Right renal pelvis (tissue), 4 donors: ENCODE measurements at places on chromosomes 16 and 17. TPM values are rescaled to one million over a fixed set of nuclear protein-coding genes. Genes with fewer than 3 reads are reported as not detected.

DNA sequence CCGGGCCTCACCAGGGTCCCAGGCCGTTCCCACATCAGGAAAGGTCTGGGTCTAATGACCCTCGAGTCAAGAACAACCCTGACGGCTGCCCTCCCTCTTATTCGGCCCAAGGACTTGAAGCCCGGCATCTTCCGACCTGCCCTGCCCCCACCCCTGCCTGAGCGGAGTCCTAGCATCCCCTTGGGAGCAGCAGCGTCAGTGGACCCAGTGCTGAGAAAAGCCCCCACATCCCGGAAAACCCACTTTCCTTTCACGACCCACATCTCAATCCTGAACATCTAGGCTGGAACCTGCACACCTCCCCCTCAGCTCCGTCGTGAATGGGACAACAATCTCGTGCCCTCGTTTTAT, 769 bp downstream of the TMEM88 start:
- DNase-seq = no peak

DNA sequence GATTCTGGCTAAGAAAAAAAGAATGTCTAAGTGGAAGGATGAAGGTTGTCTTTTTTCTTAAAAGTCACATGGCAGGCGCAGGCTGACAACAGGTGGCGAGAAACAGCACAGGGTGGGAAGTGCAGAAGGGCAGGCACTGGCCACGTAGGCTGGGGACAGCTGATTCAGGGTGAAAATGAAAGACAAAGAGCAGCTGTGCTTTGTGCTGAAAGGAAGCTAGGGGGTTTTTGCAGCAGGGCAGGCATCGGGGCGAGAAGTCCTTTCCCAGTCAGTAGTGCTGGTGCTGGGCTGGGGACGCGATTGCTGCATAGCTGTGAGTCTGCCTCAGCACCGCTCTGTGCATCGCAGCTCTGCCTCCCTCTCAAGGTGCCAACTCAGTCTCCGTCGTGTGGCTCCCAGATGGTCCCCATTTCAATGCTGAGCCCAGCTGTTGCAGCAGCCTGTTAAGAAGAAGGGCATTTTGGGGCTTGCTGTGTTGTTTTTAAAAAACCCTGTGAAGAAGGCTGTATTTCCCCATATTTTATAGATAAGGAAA, 183.1 kb upstream of the CCL2 start:
- DNase-seq = no peak

- no peak for DNase-seq
These were observed 52.5 kb upstream of the DHX40 start for GRCh38 chr17:59512844-59513385.

The CDK3 gene
- 14.1 TPM for polyA plus RNA-seq

The CD7 gene
- 0.58 TPM for polyA plus RNA-seq

GRCh38 chr17:73759734-73760438, 115.6 kb upstream of the SDK2 start:
- no peak for DNase-seq
